Hepatic stellate cell (primary cell): ENCODE measurements at places on chromosomes 11 and 22.
A peak's percentile ranks its signal among the peaks of the same experiment; 100 is the strongest.

GRCh38 chr22:38700270-38700788 lies 414 bp downstream of the JOSD1 start:
- peak; percentile 63 for DNase-seq

GRCh38 chr11:114709960-114710359 lies 31.6 kb downstream of the NXPE2 start:
- no peak for DNase-seq

DNA sequence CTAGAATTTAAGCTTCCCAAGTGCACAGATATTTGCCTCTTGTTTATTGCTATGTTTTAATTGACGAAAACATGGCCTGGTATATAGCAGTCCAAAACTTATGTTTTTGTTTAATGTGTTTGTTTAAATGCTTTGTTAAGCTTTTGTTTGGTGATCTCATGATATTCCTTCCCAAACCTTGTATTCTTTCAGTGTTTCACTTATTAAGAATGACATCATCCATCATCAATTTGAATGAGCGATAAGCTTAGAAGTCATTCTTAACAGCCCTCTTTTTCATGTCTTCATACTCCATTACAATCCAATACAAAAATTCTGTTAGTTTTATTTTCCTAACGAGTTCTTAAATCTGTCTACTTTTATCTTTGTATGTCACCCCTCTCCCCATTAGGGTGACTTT lies 206.0 kb downstream of the DYNC2H1 start:
- no peak for DNase-seq

DNA sequence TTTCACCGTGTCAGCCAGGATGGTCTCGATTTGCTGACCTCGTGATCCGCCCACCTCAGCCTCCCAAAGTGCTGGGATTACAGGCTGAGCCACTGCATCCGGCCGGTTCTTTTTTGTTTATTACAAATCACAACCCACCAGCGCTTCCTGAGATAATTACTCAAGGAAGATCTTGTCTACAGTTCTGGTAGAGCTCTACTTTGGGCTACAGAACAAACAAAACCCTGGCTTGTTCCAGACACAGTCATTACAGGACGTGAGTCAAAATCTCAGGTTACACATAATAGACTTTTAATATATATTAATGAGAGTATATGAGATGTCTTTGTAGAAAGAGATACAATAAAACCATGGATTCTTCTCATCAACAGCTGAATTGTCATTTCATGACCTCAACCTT lies 42.8 kb upstream of the NUP50 start:
- DNase-seq, result no peak

GRCh38 chr22:49392841-49393510 lies 434.7 kb downstream of the BRD1 start:
- DNase-seq, result no peak

DNA sequence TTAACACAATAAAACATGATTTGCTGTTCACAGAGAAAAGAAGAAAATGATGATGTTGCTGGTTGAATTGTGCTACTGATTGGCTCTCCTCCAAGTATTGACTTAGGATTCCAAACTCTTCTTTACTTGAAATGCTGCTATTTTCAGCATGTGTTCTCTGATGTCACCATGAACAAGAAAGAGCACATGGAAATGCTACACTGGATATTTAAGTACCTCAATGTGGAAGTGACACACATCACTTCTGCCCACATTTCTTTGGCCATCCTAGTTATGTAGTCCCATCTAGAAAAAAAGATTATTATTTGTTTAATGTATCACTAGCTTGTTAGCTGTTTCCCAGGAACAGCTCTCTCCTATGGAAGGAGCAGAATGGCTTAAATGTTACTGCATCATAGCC lies 27.2 kb downstream of the OR52B2 start:
- no peak for DNase-seq

GRCh38 chr11:87493516-87493915 lies 455.8 kb downstream of the TMEM135 start:
- peak; percentile 8 for DNase-seq

- DNase-seq, result no peak
These were observed 17.8 kb upstream of the KCTD14 start for GRCh38 chr11:78040691-78041379.

DNA sequence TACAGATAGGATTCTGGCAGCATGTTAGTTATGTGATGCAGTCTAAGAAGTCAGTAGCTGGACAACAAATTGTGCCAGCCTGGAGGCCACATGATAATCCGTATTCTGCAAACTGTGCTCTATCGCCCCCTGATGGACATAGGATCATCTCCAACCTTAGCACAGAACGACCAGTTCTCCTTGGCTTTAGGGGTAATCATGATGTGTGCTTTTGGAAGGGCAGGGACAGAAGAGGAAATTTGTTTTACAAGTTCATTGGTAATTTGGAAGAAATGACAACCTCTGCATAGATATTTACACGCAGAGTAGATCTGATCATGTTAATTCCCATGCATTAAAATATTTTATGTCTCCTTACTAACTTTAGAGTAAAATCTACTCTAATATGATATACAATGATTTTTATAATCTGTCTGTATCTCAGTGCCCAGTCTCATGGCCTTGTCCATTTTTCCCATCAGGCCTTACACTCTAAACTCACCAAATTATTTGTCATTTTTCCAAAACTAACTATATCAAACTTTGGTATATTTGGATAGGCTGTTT lies 12.1 kb downstream of the OR10D3 start:
- peak; percentile 45 for DNase-seq

DNA sequence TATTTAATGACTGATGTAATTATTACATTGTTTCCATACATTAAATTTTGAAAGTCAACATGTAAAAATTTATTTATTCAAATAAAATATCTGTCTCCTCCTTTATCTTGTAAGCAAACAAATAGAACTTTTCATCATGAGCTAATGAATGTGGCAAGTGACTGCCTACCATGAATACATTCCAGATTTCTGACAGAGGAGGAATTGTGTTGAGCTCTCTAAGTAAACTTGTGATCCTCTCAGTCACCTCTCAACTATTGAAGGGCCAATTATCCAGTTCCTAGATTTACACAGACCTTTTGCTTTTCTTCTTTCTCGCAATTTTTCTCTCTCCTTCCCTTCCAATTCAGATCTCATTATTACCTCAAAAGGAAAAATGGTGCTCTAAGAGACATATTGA lies 21.5 kb downstream of the PRRG4 start:
- DNase-seq, result no peak

DNA sequence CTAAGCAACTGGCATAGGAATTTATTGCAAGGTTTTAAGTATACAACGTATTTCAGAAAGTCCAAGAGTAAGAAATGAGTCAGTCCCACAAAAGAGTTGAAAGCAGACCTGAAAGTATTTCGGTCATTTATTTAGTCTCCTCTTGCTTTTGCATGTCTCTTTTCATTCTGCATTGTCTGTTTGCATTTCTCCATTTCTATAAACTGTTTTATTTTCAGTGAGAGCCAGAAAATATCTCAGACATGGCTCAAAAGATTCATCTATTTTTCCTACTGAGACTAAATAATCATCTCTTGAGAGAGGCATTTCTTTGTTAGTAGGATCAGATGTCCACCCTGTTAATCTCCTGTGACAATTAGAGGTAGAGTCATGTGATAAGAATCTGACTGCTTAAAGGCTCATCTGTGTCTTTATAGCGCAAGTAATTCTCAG lies 219.1 kb upstream of the CCDC179 start:
- DNase-seq, result no peak

DNA sequence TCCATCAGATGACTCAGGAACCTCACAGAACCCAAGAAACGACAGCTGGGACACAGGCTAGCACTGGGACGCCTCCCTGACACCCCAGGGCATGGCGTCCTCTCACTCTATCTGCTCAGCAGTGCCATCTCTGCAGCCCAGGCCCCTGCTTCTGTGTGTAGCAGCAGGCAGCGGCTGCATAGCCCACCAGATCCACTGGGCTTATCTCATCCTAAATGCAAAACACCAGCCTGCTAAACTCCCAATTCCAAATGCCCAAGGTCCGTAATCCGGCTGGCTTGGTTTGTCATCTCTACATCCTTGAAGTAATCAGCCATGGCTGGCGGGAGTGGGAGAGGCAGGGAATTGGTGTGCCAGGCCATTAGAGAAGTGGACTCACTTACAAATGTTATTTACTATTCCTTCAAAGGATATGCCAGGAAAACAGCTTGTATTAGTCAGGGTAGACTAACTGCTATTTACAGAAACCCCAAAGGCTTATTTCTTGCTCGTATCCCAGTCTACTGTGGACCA lies 30.7 kb downstream of the SPATA19 start:
- DNase-seq, result no peak

DNA sequence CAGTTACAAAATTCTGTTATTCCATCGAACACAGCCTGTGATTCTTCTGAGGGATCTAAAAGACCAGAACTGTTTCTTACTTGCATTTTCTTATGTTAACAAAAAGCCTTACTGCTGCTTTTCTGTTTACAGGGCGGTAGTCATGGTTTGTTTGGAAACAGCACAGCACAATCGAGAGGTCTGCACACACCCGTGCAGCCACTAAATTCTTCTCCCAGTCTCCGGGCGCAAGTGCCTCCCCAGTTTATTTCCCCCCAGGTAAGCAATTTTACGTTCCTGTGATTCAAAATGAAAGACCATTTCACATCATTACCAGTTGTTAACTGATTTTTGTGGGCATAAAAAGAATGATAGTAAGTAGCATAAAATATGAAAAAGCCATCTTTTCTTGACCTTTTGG lies 60.8 kb upstream of the ADSL start:
- DNase-seq, result no peak

- DNase-seq, result no peak
These were observed 68.9 kb downstream of the CYTH4 start for GRCh38 chr22:37351232-37351631.

GRCh38 chr11:68889948-68890446 lies 13.6 kb downstream of the MRPL21 start:
- peak; percentile 62 for DNase-seq

DNA sequence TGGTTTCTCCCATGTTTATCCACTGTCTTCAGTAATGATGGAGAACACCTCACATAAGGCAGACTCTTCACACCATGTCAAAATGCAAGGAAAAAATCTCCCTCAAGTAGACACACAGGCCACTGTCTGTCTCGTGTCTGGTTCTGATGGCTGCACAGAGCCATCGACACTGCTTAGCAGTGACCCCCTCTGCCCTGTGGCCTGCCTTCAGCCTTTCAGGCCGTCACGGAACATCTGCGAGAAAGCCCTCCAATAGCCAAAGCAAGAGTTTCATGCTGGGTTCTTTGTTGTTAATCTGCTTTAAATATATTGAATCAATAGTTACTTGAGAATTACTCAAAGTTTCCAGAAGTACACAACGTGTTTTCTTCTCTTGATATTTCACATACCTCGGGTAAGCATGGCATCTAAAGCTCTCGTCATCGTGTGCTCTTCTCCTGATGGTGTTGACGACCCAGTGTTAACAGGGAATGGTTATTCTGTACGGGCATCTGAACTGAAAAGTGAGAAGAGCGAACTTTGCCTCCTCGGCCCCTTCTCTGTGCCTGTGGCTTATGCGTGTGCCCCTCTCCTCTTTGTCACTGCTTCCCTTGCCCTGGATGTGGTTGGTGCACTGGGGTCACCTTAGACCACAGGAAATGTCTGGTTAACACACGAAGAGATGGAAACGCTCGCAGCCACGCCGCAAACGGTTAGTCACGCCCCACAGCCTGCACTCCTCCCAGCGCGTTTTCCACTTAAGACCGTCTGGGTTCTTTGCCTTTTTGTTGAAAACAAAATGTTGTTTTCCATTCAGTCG lies 33.4 kb upstream of the CTTN start:
- no peak for DNase-seq

DNA sequence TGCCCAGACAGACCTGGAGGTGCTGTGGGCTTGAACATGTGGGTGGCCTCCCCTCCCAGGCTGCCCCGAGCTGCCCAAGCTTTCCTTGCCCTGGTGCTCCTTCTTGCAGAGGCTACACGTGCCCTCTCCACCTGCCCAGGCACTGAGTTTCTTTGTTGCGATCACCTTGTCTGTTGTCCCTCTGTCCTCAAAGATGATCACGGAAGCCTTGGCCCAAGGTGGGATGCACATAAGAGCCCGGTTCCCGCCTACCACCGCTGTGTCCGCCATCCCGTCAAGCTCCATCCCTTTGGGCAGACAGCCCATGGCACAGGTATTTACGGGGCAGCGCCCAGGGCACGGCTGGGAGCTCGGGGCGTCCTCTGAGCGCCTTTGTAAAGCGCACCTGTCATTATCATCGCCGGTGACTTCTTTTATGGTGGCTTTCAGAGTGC lies 67.5 kb downstream of the MED15 start:
- no peak for DNase-seq
